ENCODE measurements at places on chromosomes 11 and 22.

DNA sequence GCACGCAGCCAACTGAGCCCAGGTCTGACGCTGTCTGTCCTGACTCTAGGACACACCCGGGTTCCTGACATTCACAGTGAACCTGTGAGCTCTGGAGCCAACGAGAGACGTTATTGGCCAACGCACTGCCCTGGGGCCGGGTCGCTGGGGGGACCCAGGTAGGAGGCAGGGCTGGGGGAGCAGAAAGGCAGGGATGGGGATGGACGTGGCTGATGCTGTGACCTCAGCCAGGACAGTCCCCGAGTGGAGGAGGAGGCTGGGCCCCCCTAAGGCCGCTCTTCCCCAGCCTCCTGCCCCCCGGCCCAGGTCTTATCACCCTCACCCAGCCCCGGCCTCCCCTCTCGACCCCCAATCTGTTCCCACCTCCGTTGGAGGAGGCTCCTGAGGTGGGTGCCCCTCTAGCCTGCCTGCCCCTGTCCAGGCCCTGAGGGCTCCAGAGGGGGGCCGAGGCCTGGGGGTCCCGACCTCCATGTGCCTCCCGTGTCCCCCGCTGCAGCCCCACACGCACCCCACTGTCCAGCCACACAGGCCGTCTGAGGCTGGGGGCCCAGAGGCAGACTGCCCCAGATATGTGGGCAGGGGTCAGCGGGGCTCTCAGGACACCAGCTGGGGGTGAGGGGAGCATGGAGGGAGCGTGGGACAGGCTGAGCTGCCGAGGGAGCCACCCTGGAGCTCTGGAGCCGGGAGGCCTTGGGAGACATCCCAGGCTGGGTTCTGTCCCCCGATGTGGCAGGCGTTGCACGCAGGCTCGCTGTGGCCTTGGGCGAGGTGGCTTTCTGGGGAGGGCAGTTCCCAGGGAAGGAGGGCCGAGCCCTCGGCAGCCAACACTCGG is 29.2 kb upstream of the MUC5AC start:
- ATAC-seq, result no peak

GRCh38 chr11:108293229-108293628 is 70.4 kb downstream of the ATM start:
- no peak for ATAC-seq

- ATAC-seq, result no peak
Measured at GRCh38 chr22:24319451-24319850, 48.8 kb downstream of the SPECC1L start.

DNA sequence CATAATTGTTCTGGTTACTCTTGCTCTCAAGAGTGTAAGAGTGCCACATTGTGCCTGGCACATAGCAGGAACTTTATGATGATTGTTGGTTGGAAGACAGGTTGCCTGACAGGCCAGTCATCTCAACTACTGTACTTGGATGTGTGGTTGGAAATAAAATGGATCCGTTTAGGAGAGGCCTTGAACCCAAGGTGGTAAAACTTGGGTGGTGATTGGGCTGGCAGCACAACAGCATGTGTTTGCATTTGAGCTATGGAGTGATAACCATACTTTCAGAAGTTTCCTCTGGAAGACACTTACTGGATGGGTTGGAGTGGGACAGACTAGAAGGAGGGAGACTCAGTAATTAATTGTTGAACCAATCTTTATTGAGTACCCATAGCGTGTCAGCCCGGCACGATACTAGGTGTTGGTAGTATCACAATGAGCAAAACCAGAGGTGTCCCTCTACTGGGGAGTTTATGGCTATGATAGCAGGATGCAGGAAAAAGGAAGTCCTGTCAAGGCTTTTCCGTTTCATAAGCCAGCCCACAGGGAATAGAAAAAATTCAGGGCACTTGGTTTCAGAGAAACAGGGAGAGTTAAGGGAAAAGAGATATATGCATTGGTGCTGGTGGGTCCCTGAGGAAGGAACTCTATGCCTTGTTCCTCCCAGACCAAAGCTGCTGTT is 3.1 kb upstream of the TMEM109 start:
- no peak for ATAC-seq

DNA sequence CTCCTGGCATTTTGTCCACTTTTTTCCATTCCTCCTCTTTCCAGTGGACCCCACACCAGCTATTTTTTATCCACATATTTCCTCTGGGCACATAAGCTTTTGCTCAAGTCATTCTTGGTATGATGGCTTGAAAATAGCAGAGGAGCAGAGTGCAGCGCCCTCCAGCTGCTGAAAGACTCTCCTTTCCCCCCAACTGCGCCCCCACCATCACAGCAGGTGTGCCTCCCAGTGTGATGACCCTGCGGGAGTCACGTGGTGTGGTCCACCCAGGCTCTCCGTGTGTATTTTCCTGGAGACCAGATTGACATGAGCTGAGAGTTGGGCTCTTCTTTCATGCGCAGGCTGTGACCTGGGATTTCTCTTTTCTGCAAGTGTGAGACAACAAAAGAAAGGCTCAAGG is 1241.6 kb downstream of the TBC1D22A start:
- no peak for ATAC-seq

DNA sequence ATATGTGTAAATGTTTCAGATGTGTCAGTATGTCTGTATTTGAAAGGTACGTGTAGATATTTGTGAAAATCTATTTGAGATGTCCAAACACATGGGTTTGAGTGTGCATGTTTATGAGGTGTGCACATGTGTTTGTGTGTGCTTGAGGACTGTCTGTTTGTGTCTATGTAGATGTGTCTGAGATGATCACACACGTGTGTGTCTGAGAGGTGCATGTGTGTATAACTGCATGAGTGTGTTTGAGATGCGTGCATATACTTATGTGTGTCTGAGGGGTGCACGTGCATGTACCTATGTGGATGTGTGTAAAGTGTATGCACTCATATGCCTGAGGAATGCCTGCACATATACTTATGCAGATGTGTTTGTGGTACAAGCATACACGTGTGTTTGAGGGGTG is 584.4 kb downstream of the BUD13 start:
- no peak for ATAC-seq
